CD4-positive, alpha-beta T cell (primary cell): ENCODE measurements at places on chromosomes 1 and 21. TPM values are rescaled to one million over a fixed set of nuclear protein-coding genes. Genes with fewer than 3 reads are reported as not detected.

- no peak overlapping the region for H3K4me3 ChIP-seq
- no peaks in the 10 kb centered on the region for H3K36me3 ChIP-seq
- H3K27me3 ChIP-seq, result no peaks in the 10 kb centered on the region
- H3K27ac ChIP-seq, result no peak overlapping the region
Observed at GRCh38 chr21:37869661-37870060, 46.6 kb downstream of the KCNJ6 start.

GRCh38 chr1:50110656-50111055, 1.9 kb downstream of the ELAVL4 start:
- no peaks in the 10 kb centered on the region for H3K36me3 ChIP-seq
- peak overlapping the region; percentile 9 for H3K4me3 ChIP-seq
- DNase-seq, result no peak

DNA sequence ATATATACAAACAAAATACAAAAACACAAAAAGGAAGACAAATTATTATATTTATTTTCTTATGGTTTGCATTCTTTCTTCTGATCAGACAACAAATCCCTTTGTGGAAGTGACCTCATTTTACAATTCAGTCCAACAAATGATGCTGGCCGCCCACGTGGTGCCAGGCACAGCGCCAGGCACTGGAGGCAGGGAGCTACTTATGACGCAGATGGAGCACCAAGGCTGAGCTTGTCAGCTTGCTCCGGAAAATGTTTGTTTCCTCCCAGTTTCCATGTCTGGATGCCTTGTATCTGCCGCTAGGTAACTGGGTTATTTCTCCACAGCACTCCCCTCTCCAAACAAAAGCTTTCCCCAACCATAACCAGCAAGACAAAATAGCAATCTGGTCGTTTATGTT, 30.7 kb upstream of the CD34 start:
- H3K27me3 ChIP-seq, result peaks cover 6% of the 10 kb centered on the region
- no peak overlapping the region for H3K27ac ChIP-seq
- H3K36me3 ChIP-seq, result no peaks in the 10 kb centered on the region
- no peaks in the 10 kb centered on the region for H3K4me1 ChIP-seq
- no peak overlapping the region for H3K4me3 ChIP-seq

DNA sequence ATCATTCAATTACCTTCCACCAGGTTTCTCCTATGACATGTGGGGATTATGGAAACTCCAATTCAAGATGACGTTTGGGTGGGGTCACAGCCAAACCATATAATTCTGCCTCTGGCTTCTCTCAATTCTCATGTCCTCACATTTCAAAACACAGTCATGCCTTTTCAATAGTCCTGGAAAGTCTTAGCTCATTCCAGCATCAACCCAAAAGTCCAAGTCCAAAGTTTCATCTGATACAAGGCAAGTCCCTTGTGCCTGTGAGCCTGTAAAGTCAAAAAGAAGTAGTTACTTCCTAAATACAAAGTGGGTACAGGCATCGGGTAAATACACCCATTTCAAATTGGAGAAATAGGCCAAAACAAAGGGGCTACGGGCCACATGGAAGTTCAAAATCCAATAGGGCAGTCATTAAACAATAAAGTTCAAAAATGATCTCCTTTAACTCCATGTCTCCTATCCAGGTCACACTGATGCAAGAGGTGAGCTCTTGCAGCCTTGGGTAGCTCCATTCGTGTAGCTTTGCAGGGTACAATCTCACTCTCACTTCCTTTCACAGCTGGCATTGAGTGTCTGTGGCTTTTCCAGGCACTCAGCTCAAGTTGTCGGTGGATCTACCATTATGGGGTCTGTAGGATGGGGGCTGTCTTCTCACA, 112.9 kb downstream of the FCRL5 start:
- H3K27ac ChIP-seq, result no peak overlapping the region
- H3K4me1 ChIP-seq, result no peaks in the 10 kb centered on the region
- no peak for DNase-seq

- no peak overlapping the region for H3K4me3 ChIP-seq
- no peak for DNase-seq
- H3K4me1 ChIP-seq, result no peaks in the 10 kb centered on the region
- no peaks in the 10 kb centered on the region for H3K27me3 ChIP-seq
- no peaks in the 10 kb centered on the region for H3K36me3 ChIP-seq
- H3K27ac ChIP-seq, result no peak overlapping the region
Observed at GRCh38 chr1:87399701-87400100, 71.0 kb downstream of the LMO4 start.

DNA sequence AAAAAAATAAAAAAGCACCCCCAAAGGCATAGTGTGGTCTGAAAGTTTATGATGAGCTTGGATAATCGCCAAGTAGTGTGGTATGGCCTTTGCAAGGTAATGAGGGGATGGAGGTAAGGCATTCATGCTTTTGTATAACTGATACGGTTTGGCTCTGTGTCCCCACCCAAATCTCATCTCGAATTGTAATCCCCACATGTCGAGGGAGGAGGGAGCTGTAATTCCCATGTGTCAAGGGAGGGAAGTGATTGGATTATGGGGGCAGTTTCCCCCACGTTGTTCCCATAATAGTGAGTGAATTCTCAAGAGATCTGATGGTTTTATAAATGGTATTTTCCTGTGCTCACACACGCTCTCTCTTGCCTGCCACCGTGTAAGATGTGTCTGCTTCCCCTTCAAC, 215.5 kb downstream of the NFIA start:
- H3K36me3 ChIP-seq, result no peaks in the 10 kb centered on the region
- H3K27ac ChIP-seq, result no peak overlapping the region
- H3K4me3 ChIP-seq, result no peak overlapping the region
- no peaks in the 10 kb centered on the region for H3K4me1 ChIP-seq
- no peaks in the 10 kb centered on the region for H3K27me3 ChIP-seq

- H3K4me3 ChIP-seq, result no peak overlapping the region
- no peaks in the 10 kb centered on the region for H3K27me3 ChIP-seq
- DNase-seq, result no peak
- no peaks in the 10 kb centered on the region for H3K4me1 ChIP-seq
- H3K36me3 ChIP-seq, result no peaks in the 10 kb centered on the region
Observed at GRCh38 chr21:27246741-27247140, 279.9 kb upstream of the ADAMTS5 start.

GRCh38 chr1:204987689-204988088, 55.3 kb upstream of the CNTN2 start:
- no peak for DNase-seq
- H3K27me3 ChIP-seq, result peaks cover 9% of the 10 kb centered on the region
- H3K4me3 ChIP-seq, result no peak overlapping the region
- no peak overlapping the region for H3K27ac ChIP-seq

DNA sequence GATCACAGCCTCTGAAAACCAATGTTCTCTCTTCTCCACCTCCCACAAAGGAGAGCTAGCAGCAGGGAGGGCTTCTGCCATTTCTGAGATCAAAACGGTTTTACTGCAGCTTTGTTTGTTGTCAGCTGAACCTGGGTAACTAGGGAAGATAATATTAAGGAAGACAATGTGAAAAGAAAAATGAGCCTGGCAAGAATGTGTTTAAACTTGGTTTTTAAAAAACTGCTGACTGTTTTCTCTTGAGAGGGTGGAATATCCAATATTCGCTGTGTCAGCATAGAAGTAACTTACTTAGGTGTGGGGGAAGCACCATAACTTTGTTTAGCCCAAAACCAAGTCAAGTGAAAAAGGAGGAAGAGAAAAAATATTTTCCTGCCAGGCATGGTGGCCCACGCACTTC, 35.8 kb upstream of the TDRD10 start:
- peaks cover 84% of the 10 kb centered on the region for H3K4me1 ChIP-seq
- no peak for DNase-seq
- no peaks in the 10 kb centered on the region for H3K27me3 ChIP-seq
- H3K36me3 ChIP-seq, result peaks cover 21% of the 10 kb centered on the region
- H3K27ac ChIP-seq, result peak overlapping the region; percentile 49

GRCh38 chr1:185477638-185478580, 160.9 kb upstream of the IVNS1ABP start:
- H3K27me3 ChIP-seq, result no peaks in the 10 kb centered on the region
- no peak for DNase-seq
- H3K27ac ChIP-seq, result no peak overlapping the region
- no peak overlapping the region for H3K4me3 ChIP-seq

- H3K27ac ChIP-seq, result no peak overlapping the region
- H3K36me3 ChIP-seq, result no peaks in the 10 kb centered on the region
- H3K27me3 ChIP-seq, result no peaks in the 10 kb centered on the region
- H3K4me3 ChIP-seq, result no peak overlapping the region
Observed at GRCh38 chr21:21740207-21740606, 742.0 kb downstream of the NCAM2 start.

The ENAH gene
- total RNA-seq, result not detected
